ENCODE measurements at places on chromosomes 7 and 10.

GRCh38 chr10:75904499-75905283 lies 473.3 kb downstream of the LRMDA start:
- DNase-seq = no peak

DNA sequence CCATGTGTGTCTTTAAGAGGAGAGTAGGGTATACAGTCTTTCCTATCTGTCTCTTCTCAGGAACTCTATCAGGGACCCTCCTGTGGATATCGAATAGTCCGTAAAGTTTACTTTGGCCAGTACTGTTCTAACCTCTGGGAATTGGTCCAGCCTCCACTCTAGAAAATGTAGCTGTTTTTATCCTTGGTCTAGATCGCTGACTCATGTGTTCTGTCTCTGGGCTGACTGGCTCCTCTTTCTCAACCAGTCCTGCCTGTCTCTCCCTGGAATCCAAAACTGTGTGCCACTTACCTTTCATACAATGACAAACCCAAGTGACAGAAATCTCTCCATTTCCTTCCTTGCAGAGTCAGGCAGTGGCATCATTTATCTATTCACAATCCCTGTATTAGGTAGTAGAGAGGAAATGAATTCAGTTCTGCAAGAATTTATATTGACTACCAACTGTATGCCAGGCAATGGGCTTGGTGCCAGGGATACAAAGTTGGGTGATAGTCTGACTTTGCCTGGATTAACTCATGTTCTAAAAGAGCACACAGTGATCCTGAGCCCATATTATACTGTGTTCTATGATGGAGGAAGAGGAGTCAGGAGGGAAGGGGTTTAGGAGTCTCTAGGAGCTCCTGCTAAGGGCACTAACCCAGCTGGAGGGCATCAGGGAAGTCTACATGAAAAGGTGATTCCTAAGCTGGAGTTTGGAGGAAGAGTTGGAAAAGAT lies 232.7 kb downstream of the LRMDA start:
- DNase-seq = no peak

GRCh38 chr7:14207138-14207537 lies 217.7 kb upstream of the ETV1 start:
- no peak for DNase-seq

- no peak for DNase-seq
Observed at GRCh38 chr10:90062786-90063185, 361.4 kb downstream of the KIF20B start.

GRCh38 chr7:17239683-17240521 lies 58.5 kb upstream of the AHR start:
- no peak for DNase-seq

- no peak for DNase-seq
Observed at GRCh38 chr10:77532068-77532467, 105.5 kb downstream of the KCNMA1 start.
